ENCODE measurements at places on chromosomes 11 and 22.

- DNase-seq, result no peak
These were observed 654 bp upstream of the SYT8 start for GRCh38 chr11:1834062-1834610.

DNA sequence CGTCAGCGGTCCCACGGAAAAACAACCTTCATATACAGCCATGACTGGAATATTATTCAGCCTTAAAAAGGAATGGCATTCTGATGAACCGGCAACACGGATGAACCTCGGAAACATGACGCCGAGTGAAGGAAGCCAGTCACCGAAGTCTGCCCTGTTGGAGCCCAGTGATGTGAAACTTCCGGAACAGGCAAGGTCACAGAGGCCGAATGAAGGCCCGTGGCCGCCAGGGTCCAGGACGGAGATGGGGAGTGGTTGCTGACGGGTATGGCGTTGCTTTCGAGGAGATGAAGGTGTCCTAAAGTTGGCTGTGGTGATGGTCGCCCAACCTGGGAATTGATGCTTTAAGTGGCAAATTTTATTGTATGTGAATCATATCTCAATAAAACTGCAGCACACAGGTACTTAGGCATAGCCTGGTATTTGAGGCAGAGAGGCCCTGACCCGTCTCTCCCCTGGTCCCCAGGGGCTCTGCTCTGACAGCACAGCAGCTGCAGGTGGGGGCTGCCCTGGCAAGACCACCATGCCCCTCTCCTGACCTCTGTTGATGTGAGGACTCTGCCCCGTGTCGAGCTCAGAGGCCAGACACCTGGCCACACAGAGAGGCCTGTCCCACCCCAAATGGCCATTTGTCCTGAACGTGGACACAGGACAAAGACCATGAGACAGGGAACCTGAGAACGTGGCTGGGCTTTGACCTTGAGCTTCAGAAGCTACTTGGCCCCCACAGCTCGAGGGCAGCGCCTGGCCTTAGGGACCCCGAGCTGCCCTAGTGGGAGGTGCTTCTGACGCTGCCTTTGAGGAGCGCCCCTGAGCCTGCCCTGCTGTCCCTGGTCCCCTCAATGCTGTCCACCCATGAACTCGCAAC lies 1090.8 kb downstream of the BRD1 start:
- no peak for DNase-seq

DNA sequence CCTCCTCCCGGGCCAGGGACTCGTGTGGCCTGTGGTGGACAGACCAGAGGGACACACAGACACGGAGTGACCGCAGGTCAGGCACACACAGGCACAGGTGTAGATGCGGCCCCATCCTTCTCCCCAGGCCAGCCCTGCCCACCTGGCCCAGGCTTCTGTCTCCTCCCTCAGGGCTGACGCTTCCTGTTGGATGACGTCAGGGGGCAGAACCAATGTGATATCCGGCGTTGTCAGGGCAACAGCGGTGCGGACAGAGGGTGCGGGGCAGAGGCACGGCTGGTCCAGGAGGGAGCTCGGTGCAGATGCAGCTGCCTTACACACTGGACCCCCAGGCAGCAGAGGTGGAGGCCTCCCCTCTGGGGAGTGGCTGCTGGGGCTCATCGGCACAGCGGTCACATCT lies 2.9 kb upstream of the TUBGCP6 start:
- no peak for DNase-seq

- no peak for DNase-seq
These were observed 705.4 kb upstream of the TENM4 start for GRCh38 chr11:80146232-80146631.

GRCh38 chr11:118610773-118611432 lies 3.5 kb downstream of the PHLDB1 start:
- DNase-seq, result no peak

GRCh38 chr11:62545437-62546243 lies 966 bp downstream of the AHNAK start:
- DNase-seq, result no peak

DNA sequence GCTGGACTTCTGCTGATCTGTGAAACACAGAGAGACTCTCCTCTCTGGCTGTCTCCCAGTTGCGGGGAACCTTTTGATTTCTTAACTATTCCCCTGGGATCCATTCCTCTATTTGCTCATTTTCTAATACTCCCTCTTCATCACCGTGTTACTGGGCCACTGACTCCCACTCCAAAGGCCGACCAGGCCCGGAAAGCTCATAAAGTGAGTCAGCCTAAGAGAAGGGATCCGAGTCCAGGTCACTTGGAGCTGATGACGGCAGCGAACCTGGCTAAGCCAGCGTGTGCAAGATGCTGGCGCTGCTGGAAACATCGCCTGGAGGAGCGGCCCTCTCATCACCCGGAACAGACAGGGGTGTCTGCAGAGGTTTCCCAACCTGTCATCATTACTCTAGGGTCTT lies 112.8 kb downstream of the FBXO7 start:
- no peak for DNase-seq

DNA sequence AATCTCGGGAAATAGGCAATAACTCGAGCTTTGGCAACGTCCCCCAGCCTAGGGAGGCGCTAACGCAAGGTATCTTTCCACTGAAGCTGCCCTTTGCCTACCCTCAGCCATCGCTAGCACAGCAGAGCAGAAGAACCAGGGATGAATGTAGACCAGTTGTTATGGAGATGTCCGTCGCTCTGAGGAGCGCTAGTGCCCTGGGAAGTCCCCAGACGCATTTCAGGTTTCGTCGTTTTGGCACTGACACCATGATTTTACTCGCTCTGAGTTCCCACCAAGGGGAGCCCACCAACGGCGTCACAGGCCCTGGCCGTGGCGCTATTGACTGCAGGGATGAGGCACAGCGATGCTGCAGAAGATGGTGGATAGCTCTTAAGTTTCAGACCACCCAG lies 22.7 kb upstream of the BDNF start:
- DNase-seq, result no peak

DNA sequence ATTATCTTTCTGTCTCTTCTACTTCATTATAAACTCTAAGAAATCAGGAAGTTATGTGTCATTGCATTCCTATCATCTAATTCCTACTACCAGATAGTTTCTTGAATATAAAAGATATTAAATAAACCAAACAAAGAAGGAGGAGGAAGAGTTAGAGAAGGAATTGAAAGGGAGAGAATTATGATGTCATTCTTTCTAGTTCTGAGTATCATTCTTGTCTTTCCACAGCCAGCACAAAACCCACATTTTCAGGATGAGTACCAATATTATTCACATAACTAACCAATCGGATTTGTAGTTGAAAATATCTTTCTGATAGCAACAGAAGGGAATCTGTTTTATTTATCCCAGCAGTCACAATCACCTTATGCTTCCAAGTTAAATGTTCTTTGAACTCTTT lies 13.3 kb downstream of the MS4A13 start:
- no peak for DNase-seq

DNA sequence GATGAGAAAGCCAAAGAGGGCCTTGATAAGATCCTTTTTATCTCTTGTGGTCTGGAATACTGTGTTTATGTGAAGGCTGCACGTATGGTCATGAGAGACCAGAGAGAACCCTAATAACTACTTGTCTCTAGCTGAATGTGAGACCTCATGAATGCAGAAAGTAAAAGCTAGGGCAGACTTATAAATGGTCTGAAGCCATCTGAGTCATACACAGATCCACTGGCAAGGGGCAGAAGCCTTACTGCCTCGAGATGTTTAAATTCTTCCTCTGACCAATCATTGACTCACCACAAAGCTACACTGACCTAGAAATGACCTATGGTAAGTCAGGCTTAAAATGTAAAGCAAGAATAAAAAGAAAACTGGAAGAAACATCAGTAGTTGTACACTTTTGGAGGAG lies 22.7 kb upstream of the OR4B1 start:
- no peak for DNase-seq

DNA sequence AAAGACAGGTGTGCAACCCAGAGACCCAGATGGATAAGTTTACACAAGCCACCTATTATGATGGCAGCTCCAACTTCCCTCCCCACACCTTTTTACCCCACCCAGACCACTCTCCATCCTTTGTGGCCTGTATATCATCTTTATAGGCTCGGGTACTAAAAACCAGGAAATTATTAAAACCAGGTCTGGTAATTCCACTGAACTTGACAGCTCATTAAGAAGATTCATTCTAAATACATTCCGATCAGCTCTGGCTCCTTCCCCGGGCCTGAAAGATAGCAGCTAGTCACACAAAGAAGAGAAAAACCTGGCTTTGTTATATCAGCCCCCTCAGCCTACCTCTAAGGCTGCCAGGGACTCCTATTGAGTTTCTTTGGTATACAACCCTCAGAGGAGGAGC lies 67.9 kb upstream of the API5 start:
- DNase-seq, result no peak

- no peak for DNase-seq
These were observed 1.1 kb downstream of the IGF2 start for GRCh38 chr11:2138068-2138430.

DNA sequence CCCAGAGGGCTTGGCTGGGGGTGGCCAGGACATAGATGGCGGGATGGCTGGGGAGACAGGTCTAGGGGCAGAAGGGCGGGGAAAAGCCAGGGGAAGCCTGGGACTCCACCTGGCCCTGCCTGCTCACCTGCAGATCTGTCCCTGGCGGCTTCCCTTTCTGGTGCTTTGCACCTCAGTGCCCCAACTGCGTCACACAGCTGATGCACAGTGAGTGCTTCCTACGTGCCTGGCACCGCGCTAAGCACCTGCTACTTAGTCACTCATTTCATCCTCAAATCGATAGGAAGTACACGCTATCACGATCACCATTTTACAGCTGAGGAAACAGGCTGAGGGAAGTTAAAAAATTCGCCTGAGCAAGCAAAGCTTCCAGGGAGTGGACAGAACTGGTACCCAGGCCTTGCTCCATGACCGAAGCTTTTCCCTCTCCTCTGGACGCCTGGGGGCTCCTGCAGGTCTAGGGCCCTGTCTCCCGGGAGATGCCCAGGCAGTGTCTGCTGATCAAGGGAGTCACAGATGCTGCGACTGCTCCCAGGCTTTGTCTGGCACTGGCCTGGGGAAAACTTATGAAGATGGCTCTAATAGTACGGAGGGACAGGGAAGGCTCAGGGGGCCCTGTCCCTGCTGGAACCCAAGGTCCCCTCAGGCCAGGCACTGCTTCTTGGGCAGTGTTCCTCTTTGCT lies 63.0 kb upstream of the TTLL12 start:
- no peak for DNase-seq

- DNase-seq, result no peak
These were observed 18.2 kb upstream of the KIRREL3 start for GRCh38 chr11:127018683-127019279.

- DNase-seq, result no peak
These were observed 25.9 kb downstream of the MOV10L1 start for GRCh38 chr22:50115693-50116092.

DNA sequence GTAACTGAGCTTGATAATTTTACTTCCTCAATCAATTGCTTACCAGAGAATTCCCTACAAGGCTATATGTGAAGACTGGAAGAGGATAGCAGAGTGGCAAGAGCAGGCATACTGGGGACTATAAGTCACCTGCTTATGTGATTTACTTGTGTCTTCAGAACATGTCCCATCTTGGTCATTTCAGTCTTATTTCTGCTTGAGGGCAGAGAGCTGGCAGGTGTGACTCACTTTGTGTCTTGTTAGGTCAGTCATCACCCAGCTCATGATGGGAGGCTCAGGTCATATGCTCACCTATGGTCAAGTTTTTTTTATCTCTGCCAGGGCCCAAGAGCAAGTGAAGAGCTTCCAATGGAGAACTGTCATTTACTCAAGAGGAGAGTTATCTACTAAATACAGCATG lies 6.2 kb downstream of the SRSF8 start:
- DNase-seq, result no peak

GRCh38 chr11:2748061-2748813 lies 48.4 kb upstream of the KCNQ1OT1 start:
- DNase-seq, result no peak

- no peak for DNase-seq
These were observed 151.9 kb upstream of the NECTIN1 start for GRCh38 chr11:119880873-119881272.

GRCh38 chr11:8168485-8169257 lies at the start of gene RIC3:
Gene RIC3 (minus strand): TSS chr11:8169025. CDS start chr11:8168989, 36 bp downstream.
- no peak for DNase-seq

DNA sequence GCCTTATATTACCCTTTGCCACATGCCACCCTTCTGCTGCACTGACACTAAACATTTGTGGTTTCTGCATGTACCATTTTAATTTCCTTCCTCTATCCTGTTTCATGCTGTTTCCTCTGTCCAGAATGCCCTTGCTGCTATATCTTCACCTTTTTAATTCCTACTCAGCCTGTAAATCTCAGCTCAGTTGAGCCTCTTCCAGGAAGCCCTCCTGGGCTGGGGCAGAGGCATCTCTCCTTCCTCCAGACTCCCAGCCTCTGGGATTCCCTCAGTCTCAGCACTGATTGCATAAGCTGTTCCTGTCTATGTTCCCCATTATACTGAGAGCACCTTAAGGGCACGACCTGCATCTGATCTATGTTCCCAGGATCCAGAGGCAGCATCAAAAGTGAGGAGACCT lies 98.7 kb downstream of the RNF169 start:
- no peak for DNase-seq

DNA sequence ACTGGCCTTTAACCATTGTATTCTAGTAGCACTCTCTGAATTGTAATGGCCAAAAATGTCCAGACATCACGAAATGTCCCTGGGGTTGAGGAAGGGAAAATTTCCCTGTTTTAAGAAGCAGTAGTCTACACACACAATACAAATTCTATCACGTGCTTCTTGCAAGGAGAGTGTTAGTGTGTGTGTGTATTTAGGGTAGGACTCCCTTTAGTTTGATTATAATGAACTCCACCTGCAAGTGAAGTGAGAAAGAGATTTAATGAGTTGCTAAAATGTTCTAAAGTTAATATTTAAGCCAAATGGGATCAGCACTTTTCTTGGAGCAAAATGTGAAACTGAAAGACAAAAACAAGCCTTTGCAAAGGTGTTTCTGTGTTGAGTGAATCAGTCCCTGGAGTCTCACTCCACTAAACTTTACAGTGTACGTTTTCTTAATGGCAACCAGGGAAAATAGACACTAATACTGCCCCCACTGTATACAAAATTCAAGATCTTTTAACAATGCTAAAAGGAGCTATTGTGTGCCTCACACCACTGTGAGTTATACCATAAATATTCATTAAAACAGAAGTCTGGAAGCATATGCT lies 590.3 kb upstream of the TENM4 start:
- no peak for DNase-seq

- no peak for DNase-seq
These were observed 2.6 kb downstream of the PATZ1 start for GRCh38 chr22:31343235-31344191.

GRCh38 chr11:65290448-65291165 lies 24.1 kb upstream of the CDC42EP2 start:
- DNase-seq, result peak; percentile 17

- DNase-seq, result no peak
These were observed 68.9 kb downstream of the C11orf58 start for GRCh38 chr11:16807306-16807705.

- no peak for DNase-seq
These were observed 426.9 kb downstream of the SOX6 start for GRCh38 chr11:15929371-15929901.

GRCh38 chr22:38570779-38571364 lies 889 bp upstream of the DMC1 start:
- no peak for DNase-seq
